ENCODE measurements at places on chromosomes 3 and 15.

DNA sequence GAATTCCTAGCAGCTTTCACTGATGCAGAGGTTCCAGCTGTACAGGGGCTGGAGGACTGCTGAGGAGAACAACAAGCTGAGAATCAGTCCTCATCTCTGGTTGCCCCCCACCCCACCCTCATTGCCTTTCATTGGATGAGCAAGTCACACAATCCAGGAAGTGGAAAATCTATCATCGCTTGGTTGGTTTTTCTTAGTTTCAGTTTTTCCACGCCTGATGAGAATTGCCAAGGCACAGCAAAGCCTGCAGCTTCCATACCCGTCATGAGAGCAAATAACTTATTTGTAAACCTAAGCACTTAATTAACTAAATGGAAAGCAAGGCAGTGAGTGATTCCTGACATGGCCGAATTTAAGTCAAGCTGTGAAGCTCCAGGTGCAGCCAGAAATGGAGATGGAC, 21.4 kb upstream of the LIPC start:
- no peak for DNase-seq

GRCh38 chr3:69463531-69463930, 77.6 kb upstream of the FRMD4B start:
- no peak for DNase-seq

GRCh38 chr15:47607695-47608094, 109.6 kb upstream of the SEMA6D start:
- no peak for DNase-seq

- no peak for DNase-seq
Measured at GRCh38 chr3:94416768-94417167, 353.9 kb downstream of the NSUN3 start.

Data from non-pigmented ciliary epithelial cell (primary cell).